ENCODE measurements at places on chromosomes 7 and 10.

DNA sequence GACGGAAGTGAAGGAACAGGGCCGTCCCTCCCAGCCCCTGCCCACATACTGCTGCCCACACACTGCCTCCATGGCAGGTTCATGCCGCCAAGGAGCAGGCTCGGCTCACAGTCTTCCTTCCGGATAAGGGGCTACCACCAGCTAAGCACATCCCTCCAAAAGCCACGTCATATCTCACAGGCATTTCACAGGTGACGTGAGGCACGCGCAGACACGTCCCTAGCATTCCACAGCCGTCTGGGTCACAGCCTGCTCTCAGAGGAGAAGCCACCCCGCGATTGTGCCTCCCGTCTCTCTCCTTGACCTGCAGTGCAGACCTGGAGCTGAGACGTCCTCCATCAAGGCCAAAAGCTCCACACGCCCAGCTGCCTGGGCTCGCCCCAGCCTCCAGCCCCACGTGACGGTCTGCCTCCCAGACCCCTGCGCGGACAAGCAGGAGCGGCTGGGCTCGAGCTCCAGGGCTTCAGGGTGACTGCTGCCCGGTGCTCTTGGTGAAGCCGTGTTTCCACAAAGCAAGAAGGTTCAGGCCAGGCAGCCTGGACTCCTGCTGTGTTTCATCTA lies 114.0 kb downstream of the MAD1L1 start:
- no peak for DNase-seq

DNA sequence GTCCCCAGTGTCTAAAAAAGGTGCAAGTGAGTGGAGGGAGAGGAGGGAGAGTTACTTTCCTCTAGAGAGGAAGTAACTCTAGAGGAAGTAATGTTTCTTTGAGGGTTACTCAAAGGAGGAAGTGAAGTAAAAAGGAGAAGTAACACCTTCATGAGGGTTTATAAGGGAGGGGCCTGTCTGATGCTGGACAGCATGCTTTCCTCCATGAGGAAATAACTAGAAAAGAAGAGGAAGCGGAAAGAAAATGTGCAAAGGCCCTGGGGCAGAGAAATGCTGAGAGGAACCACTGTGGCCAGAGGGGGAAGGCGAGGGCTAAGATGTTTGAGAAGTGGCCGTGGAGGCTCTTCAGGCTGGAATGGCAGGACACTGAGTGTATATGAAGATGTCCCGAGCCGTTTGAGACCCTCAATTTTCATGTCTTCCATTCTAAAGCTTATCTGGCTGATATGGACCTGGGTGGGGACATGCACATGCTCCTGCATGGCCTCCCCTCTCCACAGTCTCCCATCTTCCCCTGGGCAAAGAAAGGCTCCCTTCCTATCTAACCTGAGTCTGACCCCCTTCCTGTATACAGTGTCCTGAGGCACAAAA lies 3.4 kb upstream of the SLC18A2 start:
- no peak for DNase-seq

GRCh38 chr7:8255680-8256655 lies 6.0 kb downstream of the ICA1 start:
- DNase-seq: no peak

GRCh38 chr10:70560511-70560941 lies 42.0 kb downstream of the PRF1 start:
- no peak for DNase-seq

- no peak for DNase-seq
Observed at GRCh38 chr10:120970595-120971529, 119.7 kb downstream of the WDR11 start.

GRCh38 chr7:107254398-107254985 lies 85.7 kb downstream of the HBP1 start:
- DNase-seq: no peak

- DNase-seq: no peak
Observed at GRCh38 chr10:2262333-2262732, 525.0 kb upstream of the ADARB2 start.

DNA sequence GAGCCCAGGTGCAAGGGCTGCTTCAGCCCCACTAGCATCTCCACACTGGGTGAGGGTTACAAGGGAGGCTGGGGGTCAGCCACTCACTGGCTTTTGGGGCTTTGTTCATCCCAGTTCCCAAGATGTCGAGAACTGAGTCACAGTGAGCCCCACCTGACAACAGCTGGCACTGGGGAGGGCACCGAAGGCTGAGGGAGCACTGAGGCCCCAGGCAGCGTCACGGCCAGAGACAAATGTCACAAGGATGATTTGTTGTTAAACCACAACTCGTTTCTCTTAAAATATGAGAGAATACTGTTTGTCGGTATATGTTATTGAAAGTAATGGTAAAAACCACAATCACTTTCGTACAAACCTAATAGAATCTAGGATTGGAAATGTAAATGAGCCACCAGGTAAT lies 219.9 kb downstream of the CELF2 start:
- peak; percentile 41 for DNase-seq

DNA sequence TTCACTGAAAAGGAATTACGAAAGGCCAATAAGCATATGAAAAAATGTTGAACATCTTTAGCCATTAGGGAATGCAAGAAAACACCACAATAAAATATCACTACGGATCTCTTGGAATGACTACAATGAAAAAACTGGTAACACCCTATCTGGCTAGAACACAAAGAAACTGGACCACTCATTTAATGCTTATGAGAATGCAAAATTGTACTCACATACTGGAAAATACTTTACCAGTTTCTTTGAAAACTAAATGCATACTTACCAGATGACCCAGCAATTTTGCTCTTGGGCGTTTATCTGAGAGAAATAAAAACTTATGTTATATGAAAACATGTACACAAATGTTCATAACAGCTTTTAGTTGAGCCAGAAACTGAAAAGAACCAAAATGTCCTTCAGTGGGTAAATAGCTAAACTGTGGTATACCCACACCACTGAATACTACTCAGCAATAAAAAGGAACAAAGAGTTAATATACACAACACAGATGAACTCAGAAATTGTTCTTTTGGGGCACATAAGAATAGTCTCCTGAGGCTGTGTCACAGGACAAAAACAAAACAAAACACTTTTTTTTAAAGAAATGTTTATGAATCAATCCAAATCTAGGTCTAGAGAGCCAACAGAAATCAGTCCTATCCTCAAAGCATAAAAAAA lies 23.5 kb downstream of the CNOT4 start:
- no peak for DNase-seq

DNA sequence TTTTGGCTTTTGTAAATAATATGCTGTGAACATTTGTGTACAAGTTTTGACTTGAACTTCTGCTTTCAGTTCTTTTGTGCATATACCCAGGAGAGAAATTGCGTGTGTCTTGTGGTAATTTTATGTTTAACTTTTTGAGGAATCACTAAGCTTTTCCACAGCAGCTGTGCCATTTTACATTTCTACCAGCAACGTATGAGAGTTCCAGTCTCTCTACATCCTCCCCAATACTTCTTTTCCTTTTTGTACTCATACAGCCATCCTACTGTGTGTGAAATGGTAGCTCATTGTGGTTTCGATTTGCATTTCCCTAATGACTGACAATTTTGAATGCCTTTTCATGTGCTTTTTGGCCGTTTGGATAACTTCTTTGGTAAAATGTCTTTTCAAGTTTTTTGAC lies 66.3 kb upstream of the INHBA start:
- DNase-seq: no peak

- DNase-seq: no peak
Observed at GRCh38 chr7:91474074-91474473, 209.8 kb downstream of the FZD1 start.

DNA sequence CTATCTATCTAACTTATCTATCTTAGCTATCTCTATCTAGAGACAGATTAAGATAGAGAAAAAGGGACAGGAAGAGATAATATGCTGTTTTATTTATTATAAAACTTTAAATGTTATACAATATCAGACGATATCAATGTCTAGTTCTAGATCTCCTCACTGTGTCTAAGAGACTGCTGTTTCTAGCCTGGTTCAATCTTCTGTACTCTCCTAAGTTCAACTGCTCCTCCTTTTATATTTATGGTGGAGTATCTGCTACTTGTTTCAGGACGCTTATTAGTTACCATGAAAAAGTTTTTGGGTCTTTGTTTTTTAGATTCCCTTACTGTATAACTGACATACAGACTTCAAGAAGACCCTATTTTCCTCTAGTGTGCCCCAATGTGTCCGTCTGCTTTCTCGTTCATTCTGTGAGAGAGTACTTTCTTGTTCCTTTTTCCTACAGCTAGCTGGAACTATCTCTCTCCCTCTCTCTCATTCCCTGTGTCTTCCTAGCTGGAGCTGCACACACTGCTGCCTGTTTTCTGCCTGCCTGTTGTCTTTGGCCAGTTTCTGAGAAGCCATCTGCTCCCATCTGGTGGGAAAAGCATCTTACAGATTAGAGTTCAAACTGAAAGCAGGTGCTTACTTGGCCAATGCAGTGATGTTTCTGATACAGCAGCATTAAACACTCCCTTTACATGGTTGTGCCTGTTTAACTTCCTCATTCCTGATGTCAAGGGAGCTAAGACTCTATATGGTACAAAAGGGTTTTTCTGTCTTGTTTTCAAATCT lies 49.4 kb upstream of the ARL4A start:
- DNase-seq: peak; percentile 10

- DNase-seq: no peak
Observed at GRCh38 chr7:30743371-30744074, 8.4 kb upstream of the INMT start.

- DNase-seq: no peak
Observed at GRCh38 chr10:538895-539294, 150.6 kb downstream of the DIP2C start.

- peak; percentile 40 for DNase-seq
Observed at GRCh38 chr10:5284311-5285057, 80.3 kb upstream of the UCN3 start.

DNA sequence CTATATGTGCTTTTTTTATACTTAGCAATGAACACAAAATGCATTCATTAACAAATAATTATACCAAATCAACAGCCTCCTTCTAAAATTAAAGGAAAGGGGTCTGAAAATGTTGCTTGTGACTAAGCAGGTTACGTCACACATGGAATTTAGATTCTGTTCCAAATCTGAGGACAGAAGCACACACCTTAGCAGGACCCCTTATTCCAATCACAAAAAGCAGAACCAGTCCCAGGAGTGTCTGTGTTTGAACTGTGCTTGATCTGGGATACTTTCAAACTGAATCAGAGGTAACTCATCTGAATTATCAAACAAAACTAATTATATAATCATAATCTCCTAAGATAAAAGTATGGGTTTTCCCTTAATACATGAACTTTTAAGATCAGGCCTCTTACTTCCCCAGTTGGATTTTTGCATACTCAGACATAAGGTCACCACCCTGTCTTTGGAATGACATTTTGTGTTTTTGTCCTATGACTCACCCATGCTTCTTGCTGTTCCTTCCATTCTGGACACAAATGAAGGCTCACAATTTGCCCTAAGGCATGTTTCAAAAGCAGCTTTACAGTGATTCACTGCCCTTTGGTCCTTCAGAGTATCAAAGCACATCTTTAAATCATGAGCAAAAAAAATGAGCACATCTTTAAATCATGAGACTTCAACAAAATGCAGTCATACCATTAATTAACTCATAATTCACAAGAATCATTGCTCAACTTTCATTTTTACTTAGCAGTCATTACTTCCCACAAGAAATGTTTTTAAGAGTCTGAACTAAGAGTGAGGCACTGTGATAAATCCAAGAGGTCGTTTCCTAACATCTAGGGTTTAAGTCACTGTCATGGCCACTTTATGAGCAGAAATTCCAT lies 35.5 kb downstream of the SEMA3C start:
- no peak for DNase-seq

DNA sequence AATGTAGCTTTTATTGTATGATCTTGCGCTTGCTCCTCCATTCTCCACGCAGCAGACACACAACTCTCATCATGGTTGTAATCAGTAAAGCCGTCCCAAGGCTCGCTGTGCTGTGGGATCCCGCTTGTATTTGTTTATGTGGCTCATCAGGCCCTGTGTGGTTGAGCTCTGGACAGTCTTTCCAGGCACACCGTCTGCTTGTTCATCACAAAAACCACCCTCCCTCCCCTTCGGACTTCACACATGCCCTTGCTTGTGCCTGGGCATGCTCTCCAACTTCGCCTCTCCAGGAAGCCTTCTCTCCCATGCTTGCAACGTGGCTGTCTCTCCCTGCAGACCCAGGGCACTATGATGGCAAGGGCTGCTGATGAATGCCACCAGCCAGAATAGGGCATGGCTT lies 62.4 kb downstream of the HK1 start:
- DNase-seq: no peak

- no peak for DNase-seq
Observed at GRCh38 chr10:114412907-114413797, 8.8 kb upstream of the AFAP1L2 start.

DNA sequence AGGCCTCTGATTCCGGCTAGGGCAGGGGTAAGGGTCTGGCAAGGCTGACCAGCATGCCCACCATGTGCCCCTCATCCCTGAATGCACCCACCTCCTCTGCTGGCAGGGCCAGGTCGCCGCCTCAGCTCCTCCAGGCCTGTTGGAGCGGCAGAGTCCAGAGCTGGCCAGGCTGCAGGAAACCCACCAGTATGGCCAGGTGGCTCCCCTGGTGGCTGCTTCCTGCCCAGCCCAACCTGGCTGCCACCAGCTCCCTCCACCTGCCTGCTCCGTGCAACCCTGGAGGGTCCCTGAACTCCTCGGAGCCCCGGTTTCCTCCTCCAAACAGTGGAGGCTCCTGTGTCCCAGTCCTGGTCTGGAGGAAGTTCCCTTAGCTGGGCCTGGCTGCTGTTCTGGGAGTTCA lies 39.6 kb downstream of the MICALL2 start:
- no peak for DNase-seq

GRCh38 chr7:368651-369475 lies 78.9 kb downstream of the FOXL3 start:
- no peak for DNase-seq
